NAMALWA (cell line): ENCODE measurements at places on chromosomes 5 and 9.

DNA sequence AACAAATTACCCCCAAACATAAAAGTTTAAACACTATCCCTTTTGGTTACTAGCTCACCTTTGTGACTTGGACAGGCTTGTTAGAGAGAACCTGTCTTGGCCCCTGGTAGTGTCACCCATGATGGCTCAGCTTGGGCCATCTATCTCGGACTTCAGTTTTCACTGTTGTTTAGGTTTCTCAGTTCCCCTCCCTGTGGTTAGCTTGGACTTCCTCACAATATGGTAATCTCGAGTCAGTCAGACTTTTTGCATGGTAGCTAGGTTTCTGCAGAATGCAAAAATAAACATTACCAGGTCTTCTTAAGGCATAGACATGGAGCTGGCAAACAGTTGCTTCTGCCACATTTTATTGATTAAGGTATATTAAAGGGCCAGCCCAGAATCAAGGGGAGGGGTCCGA, 324.3 kb upstream of the RORB start:
- peak; percentile 6 for DNase-seq

- DNase-seq, result no peak
These were observed 437.8 kb downstream of the PLK2 start for GRCh38 chr5:58022055-58022454.

GRCh38 chr9:127007638-127008037, 93.1 kb downstream of the RALGPS1 start:
- no peak for DNase-seq

DNA sequence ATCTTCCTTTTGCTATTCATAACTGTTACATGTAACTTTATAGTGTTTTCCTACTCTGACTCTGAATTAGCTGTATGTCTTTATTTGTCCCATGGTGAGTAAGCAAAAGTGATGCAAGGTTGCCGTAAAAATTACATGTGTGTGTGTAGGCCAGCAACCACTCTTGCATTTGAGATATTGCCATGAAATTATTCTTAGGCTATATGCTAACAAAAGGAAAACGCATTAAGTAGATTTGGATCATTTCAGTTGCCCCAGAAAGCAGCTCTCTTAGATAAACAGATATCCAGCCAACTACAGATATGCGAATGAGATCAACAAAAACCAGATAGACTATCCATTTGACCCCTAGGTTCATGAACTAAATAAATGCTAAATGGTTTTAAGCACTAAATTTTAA, 73.6 kb downstream of the CYLC2 start:
- no peak for DNase-seq

GRCh38 chr5:132813599-132814502, 749 bp downstream of the SOWAHA start:
- no peak for DNase-seq

DNA sequence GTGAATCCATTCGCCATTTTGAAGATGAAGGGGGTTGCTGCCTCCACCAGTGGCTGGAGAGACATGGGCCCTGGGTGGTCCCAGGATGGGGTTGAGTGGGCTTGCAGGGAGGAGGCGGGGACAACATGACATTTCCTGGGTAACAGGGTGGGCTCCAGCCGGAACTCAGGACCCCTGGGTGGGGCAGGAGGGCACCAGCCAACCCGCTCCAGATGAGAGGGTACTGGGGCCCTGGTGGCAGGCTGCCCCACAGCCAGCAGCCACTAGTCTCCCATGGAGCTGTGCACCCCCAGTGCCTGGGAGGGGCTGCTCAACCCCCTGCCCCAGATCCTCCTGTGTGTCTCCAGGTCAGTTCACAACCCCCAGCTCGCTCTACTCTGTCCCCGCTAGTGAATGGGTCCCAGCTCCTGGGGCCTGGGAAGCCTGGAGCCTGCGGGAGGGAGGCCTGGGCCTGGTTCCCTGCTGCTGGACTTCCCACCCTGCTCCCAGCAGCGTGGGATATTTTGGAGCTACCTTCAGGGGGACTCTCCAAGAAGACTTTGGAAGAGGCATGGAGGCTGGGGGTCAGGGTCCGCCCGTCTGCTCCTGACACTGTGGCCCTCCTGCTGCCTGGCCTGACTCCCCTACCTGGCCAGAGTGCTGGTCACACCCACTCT, 55.9 kb downstream of the AHRR start:
- no peak for DNase-seq

DNA sequence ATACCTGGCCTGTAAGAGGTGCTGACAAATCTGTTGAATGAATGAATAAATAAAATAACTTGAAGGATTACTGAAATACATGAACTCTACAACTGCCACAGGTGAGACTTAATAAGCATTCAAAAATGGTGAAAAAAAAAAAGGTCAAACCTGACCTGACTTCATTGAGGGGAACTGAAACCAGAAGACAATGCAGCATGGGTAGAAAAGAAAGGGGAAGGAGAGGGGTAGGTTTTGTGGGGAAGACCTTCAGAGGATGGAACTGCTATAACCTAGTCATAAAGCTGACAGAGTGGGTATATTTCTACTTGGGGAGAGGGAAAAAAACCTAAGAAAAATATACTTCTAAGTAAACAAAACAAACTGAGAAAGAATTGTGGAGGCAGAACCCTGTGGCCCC, 56.6 kb downstream of the RASEF start:
- DNase-seq, result no peak

DNA sequence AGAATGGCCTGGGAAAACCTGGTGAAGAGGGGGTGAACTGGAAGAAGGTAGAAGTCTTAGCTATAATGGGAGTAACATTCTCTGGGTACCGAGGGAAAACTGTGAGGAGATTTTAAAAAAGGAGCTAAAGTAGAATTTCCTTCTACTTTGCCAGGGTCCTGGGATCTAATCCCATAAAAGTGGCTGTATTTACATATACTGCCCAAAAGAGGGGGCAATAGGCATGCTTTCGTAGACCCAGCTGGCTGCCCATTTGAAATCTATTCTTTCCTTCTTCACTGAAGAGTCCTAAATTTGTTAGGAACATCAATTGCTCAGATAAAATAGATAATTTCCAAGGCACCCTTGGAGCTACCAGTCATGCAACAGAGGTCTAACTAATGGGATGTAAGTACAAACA, 159.2 kb downstream of the CDC42SE2 start:
- DNase-seq, result no peak
